ENCODE measurements at places on chromosomes 2 and 18. TPM values are rescaled to one million over a fixed set of nuclear protein-coding genes. Genes with fewer than 3 reads are reported as not detected.

- DNase-seq, result no peak
- no peak overlapping the region for H3K4me3 ChIP-seq
- no peaks in the 10 kb centered on the region for H3K4me1 ChIP-seq
- no peaks in the 10 kb centered on the region for H3K36me3 ChIP-seq
These were observed 278.7 kb downstream of the GULP1 start for GRCh38 chr2:188570370-188570769.

- peaks cover 12% of the 10 kb centered on the region for H3K36me3 ChIP-seq
- H3K27me3 ChIP-seq, result no peaks in the 10 kb centered on the region
- no peak overlapping the region for H3K27ac ChIP-seq
- H3K4me1 ChIP-seq, result peaks cover 24% of the 10 kb centered on the region
These were observed 23.9 kb downstream of the RRM2 start for GRCh38 chr2:10146366-10147005.

GRCh38 chr18:63994783-63995399, 25.0 kb downstream of the SERPINB8 start:
- H3K27ac ChIP-seq, result no peak overlapping the region
- no peak overlapping the region for H3K4me3 ChIP-seq
- no peaks in the 10 kb centered on the region for H3K4me1 ChIP-seq
- DNase-seq, result no peak
- H3K27me3 ChIP-seq, result no peaks in the 10 kb centered on the region

DNA sequence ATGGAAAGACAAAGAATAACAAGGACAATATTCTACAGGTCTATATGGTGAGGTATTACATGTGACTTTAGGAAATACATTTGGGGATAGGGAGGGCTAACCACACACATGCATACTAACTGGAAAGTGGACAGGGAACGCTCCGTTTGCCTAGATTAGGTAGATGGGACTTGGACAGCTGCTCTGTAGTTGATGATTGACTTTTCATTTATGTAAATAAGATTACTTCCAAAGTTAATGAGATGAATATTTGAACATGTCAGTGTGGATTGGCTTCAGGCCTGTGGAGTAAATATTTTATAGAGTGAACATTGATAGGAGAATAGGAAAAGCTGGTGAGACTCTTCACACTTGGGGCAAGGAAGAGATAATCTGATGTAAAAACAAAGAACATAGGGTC, 142.0 kb downstream of the NCK2 start:
- peaks cover 3% of the 10 kb centered on the region for H3K36me3 ChIP-seq
- no peaks in the 10 kb centered on the region for H3K27me3 ChIP-seq
- H3K4me1 ChIP-seq, result peaks cover 15% of the 10 kb centered on the region
- H3K27ac ChIP-seq, result no peak overlapping the region
- H3K4me3 ChIP-seq, result no peak overlapping the region

DNA sequence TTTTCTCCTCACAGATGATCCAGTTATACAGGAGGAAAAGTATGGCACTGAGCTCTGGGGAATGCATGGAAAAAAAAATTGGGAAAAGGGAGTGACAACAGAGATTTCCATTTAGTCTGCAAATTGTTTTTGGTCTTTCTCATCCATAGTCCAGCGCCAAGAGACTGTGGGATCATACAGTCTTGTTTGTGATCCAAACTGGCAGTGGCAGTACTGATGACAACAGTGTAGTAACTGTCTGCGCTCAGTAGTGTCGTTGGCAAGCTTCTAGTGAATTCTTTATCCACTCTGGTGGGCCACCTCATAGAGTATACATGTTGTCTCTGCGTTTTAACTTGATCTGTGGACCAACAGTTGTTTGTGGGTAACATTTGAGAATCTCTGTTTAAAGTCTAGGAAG, 37.9 kb downstream of the GALNT1 start:
- H3K4me3 ChIP-seq, result no peak overlapping the region
- DNase-seq, result peak; percentile 66
- no peaks in the 10 kb centered on the region for H3K4me1 ChIP-seq
- no peaks in the 10 kb centered on the region for H3K36me3 ChIP-seq
- H3K27ac ChIP-seq, result no peak overlapping the region

GRCh38 chr2:219285894-219286425, 6.8 kb downstream of the DNAJB2 start:
- no peak overlapping the region for H3K4me3 ChIP-seq
- peaks cover 68% of the 10 kb centered on the region for H3K4me1 ChIP-seq
- H3K27me3 ChIP-seq, result no peaks in the 10 kb centered on the region

- H3K27ac ChIP-seq, result peak overlapping the region; percentile 20
- no peak overlapping the region for H3K4me3 ChIP-seq
- no peak for DNase-seq
- H3K36me3 ChIP-seq, result peaks cover 27% of the 10 kb centered on the region
- no peaks in the 10 kb centered on the region for H3K27me3 ChIP-seq
- peaks cover 13% of the 10 kb centered on the region for H3K4me1 ChIP-seq
These were observed 237.6 kb downstream of the ALPK2 start for GRCh38 chr18:58391231-58391825.

GRCh38 chr2:223005496-223005895, 46.5 kb upstream of the KCNE4 start:
- no peaks in the 10 kb centered on the region for H3K27me3 ChIP-seq
- DNase-seq, result no peak
- no peaks in the 10 kb centered on the region for H3K4me1 ChIP-seq

- H3K36me3 ChIP-seq, result no peaks in the 10 kb centered on the region
- H3K27me3 ChIP-seq, result peaks cover 5% of the 10 kb centered on the region
- H3K4me3 ChIP-seq, result no peak overlapping the region
- H3K4me1 ChIP-seq, result peaks cover 19% of the 10 kb centered on the region
- no peak for DNase-seq
These were observed 3.9 kb upstream of the SH3RF3 start for GRCh38 chr2:109124982-109125592.

GRCh38 chr2:169999054-169999453, 171.8 kb downstream of the UBR3 start:
- H3K27ac ChIP-seq, result no peak overlapping the region
- no peak for DNase-seq
- H3K36me3 ChIP-seq, result peaks cover 12% of the 10 kb centered on the region

GRCh38 chr2:9206991-9207640, 504 bp downstream of the ASAP2 start:
- H3K4me1 ChIP-seq, result peaks cover 17% of the 10 kb centered on the region
- H3K4me3 ChIP-seq, result peak overlapping the region; percentile 66
- H3K27me3 ChIP-seq, result no peaks in the 10 kb centered on the region
- peak overlapping the region; percentile 40 for H3K27ac ChIP-seq
- no peak for DNase-seq

DNA sequence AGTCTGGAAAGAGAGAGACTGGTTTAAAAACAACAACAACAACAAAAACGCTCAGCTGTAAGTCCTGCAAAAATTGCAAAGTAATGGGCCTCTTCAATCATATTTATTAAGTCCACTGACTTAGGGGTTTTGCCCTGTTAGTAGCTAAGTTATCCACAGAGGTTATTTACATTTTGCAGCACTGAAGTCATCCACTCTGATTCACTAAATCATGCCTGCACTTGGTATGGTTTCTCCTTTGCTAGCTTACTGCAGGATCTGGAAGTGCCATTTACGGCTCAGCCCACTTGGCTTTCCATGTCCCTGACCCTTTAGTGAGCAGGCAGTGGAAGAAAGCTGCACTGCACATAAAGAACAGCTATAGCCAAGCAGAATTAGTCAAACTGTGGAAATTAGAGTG, 484.4 kb downstream of the NRXN1 start:
- no peak overlapping the region for H3K4me3 ChIP-seq
- H3K4me1 ChIP-seq, result no peaks in the 10 kb centered on the region
- no peaks in the 10 kb centered on the region for H3K27me3 ChIP-seq
- no peaks in the 10 kb centered on the region for H3K36me3 ChIP-seq
- DNase-seq, result no peak

DNA sequence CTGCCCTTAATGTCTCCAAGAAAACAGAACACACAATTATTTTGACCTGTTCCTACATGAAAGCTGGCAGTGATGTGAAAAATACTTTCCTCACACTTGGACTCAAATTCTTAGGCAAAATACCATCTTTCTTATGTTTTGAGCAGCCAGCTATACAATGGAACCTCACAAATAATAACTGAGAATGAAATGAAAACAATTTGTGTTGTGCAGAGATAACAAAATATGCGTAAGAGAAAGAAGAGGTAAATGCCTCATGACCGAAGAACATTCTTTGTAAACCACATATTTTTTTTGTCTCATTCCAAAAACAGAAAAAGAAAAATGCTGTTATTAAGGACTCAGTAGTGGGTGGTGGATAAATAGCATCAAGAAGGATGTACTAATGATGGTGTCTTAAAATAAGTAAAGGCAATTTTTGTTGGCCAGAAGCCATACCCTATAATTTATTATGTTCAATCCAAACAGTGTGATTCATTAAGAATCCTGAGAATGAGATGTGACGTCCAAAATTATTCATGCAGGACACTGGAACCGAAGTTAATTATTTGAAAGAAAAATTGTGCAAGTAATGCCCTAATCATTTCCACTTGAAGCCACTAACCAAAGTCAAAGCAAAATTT, 193.0 kb upstream of the NETO1 start:
- no peaks in the 10 kb centered on the region for H3K36me3 ChIP-seq
- H3K4me3 ChIP-seq, result no peak overlapping the region
- H3K27ac ChIP-seq, result no peak overlapping the region
- H3K4me1 ChIP-seq, result no peaks in the 10 kb centered on the region
- no peak for DNase-seq
- H3K27me3 ChIP-seq, result no peaks in the 10 kb centered on the region

DNA sequence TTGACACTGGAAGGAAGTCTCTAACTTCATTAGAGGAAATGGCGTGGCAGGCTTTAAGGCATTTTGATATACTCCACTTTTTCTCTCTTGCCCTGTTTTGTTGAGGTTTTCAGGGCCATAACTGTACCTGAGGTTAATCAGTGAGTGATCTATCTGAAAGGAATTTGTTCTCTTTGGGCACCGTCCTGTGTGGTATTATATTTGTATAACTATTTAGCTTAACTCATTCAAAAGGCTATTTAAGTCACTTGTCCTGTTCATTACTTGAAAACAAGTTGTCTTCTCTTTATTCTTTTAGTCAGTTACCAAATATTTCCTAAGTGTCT, 180.4 kb downstream of the NEDD4L start:
- DNase-seq, result no peak
- H3K27ac ChIP-seq, result no peak overlapping the region
- H3K27me3 ChIP-seq, result no peaks in the 10 kb centered on the region

DNA sequence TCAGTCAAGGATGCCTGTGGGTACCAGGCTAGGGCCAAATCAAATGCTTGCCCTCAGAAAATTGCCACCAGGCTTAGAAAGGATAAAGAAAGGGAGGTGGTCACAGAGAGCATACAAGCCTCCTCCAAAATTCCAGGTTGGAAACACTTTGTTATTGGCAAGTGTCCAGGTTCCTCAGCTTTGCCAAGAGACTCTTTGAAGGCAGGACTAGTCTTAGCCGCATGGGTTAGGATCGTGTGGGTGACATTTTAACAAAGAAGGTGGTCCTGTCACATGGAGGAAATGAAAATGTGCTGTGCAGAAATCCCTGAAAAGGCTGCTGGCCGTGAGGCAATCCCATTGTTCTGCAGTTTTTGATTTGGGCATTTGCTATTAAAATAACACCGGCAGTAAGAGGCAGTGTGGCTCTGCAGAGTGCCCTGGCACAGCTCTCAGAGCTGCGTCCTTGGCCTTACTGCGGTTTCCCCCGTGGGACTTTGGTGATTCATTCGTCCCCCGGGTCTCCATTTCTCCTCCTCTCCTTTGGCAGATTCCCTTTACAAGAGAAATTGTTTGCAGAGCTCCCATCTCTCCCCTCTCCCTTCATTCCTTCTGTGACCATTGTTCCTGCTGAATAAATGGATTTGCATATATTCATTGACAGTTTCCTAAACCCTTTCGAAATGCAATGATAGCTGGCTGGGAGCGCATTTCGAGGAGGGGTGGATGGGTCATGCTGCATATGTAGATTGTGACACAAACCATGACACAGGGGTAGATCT, 187.3 kb downstream of the VAPA start:
- no peak overlapping the region for H3K27ac ChIP-seq
- no peak overlapping the region for H3K4me3 ChIP-seq
- H3K36me3 ChIP-seq, result no peaks in the 10 kb centered on the region
- H3K4me1 ChIP-seq, result peaks cover 12% of the 10 kb centered on the region
- no peak for DNase-seq
- H3K27me3 ChIP-seq, result no peaks in the 10 kb centered on the region

DNA sequence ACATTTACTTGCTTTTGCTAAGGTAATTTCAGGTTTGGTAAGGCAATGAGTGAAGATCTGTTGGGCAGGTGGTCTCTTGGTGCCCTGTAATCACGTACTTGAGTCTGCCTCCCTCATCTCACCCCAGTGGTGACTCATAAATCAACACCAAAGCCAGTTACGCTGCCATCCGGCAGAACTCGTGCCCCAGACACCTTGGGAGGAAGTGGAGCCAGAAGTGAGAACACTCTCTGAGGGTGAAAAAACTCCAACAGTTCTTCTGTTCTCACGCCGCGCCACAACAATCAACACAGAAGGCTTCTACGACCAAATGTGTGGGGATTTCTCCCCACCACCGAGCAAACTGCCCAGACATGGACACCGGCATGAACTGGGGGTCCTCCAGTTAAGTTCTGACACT, 206.2 kb downstream of the ARL4C start:
- H3K4me1 ChIP-seq, result peaks cover 12% of the 10 kb centered on the region
- no peak overlapping the region for H3K4me3 ChIP-seq
- H3K27ac ChIP-seq, result no peak overlapping the region
- no peaks in the 10 kb centered on the region for H3K27me3 ChIP-seq

DNA sequence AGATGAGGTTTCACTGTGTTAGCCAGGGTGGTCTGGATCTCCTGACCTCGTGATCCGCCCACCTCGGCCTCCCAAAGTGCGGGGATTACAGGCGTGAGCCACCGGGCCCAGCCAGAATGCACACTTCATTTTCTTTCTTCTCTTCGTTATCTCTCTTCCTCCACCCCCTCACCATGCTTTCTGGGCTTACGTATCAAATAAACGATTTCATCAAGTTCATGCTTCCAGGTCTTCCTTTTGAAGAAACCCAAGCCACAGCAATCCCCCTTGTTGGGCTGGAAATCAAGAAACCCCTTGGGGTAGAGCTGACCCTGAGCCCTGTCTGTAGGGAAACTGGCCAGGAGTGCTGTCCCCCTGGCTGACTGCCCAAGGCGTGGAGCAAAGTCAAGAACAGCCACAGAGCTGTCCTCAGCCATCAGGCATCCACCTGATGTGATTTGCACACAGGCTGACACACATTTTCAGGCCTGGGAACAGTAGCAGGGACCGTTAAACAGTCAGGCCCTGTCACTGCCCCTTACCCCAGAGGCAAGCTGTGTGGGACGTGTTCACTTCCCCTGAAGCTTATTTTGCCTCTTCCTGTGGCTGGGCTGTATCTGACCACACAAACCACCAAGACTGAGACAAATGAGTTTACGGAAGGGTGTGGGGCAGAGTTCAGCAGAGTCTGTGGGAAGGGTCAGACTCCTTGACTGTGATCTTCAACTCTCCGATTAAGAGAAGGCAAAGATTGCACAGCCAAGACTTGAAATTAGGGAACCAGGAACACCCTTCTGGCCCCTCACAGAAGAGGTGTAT, 15.1 kb upstream of the NMUR1 start:
- no peaks in the 10 kb centered on the region for H3K27me3 ChIP-seq
- no peak for DNase-seq
- no peaks in the 10 kb centered on the region for H3K36me3 ChIP-seq
- no peak overlapping the region for H3K4me3 ChIP-seq

SERPINB13 gene
- total RNA-seq, result not detected

PKDCC gene
- total RNA-seq, result 175 TPM

ATP6V1C2 gene
- total RNA-seq, result 0.77 TPM

SERPINB12 gene
- total RNA-seq, result not detected

KIAA1328 gene
- 22.3 TPM for total RNA-seq

ACMSD gene
- not detected for total RNA-seq

SALL3 gene
- total RNA-seq, result 28.8 TPM

PMAIP1 gene
- 1.3 TPM for total RNA-seq

FOXD4L1 gene
- 0.10 TPM for total RNA-seq

TNFRSF11A gene
- total RNA-seq, result 2.3 TPM

SS18 gene
- 86.9 TPM for total RNA-seq

PTGR3 gene
- 24.7 TPM for total RNA-seq

PROKR1 gene
- 5.8 TPM for total RNA-seq

ATG9A gene
- 45.9 TPM for total RNA-seq

Data from spinal cord (tissue), 10 donors.